Activated CD4-positive, alpha-beta T cell treated with anti-CD3 and anti-CD28 coated beads, Interleukin-2, amount 50 U/mL, for 48 hours (primary cell): ENCODE measurements at places on chromosomes 11 and 22.

- DNase-seq = peak; percentile 13
These were observed 635 bp downstream of the C11orf21 start for GRCh38 chr11:2300936-2301630.

- DNase-seq = no peak
These were observed 863 bp upstream of the TPBGL start for GRCh38 chr11:75239531-75240290.

- no peak for DNase-seq
These were observed 121.7 kb downstream of the SGSM3 start for GRCh38 chr22:40491990-40492631.

GRCh38 chr11:110712659-110713448, 617 bp upstream of the ARHGAP20 start:
- peak; percentile 0 for DNase-seq

DNA sequence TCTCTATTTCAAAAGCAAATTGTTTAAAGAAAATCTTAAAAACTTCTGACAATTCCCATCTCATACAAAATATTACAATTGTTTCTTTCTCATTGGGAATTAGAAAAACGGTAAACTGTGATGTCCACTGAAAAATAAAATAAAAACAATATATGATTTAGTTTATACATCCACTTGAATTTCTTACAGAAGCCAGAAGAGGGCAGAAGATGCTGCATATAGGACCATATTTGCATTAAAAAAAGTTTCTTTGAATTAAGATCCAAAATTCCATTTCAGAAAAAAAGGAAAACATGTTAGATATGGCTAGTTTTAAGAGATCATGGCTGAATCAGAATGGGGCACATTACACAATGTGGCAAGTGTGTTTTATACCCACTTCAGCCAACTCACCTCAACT, 39.3 kb upstream of the LRRC4C start:
- DNase-seq = no peak

GRCh38 chr22:26894362-26894761, 237.0 kb downstream of the MIAT start:
- DNase-seq = no peak

- no peak for DNase-seq
These were observed 88.8 kb downstream of the UBASH3B start for GRCh38 chr11:122744357-122744756.

GRCh38 chr22:26489447-26490036, 5.9 kb downstream of the SRRD start:
- no peak for DNase-seq

DNA sequence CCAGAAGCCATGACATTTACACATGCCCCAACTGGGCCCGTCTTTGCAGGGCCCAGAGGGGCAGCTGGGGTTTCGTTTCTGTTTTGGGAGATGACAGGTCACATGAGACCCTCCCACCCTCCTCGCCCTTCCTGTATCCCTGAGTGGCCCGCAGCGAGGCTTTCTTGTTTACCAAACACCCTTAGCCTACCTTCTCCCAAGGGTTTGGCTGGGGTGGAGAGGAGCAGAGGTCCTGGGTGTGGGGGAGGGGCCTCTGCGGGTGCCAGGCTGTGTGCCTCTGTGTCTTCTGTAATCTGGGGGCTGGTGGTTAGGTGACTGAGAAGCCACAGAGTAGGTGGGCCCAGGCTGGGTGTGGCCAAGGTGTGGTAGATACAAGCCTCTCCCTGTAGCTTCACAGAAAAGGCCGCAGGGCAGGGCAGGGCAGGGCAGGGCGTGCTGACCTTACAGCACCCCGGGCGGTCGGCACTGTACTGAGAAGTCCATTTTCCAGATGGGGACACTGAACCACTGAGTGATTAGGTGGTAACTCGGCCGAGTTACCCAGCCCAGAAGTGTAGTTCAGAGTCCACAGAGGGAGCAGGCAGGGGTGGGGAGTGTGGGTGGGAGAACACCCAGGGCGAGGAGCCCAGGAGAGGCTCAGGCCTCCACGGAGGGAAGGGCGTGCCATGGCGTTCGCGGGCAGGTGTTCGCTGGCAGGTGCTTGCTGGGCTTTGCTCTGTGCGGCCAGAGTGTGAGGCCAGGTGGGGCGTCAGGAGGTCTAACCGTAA, 8.7 kb downstream of the PRR5 start:
- DNase-seq = no peak

- no peak for DNase-seq
These were observed 651.1 kb downstream of the METTL15 start for GRCh38 chr11:28759311-28759710.
